Chondrocyte (in vitro differentiated cells): ENCODE measurements at places on chromosomes 5 and 9.

DNA sequence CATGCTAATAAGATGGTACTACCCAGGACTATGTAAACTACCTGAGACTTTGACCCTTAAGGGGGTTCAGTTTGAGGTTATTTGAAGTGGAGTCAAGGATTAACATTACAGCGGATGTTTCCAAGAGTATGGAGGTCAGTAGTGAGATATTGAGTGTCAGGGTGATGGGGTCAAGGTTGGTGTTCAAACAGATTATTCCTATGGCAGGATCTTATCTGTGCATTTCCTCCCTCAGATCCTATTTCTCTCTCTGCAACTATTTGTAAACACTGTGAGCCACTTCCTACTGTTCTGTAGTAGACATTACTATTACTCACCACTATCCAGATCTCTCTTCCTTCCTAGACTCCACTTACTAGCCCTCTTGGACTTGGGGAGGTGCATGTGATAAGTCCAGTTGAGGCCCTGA, 54.0 kb upstream of the STOM start:
- no peak overlapping the region for H3K27ac ChIP-seq
- peaks cover 19% of the 10 kb centered on the region for H3K27me3 ChIP-seq
- H3K36me3 ChIP-seq: peaks cover 8% of the 10 kb centered on the region

DNA sequence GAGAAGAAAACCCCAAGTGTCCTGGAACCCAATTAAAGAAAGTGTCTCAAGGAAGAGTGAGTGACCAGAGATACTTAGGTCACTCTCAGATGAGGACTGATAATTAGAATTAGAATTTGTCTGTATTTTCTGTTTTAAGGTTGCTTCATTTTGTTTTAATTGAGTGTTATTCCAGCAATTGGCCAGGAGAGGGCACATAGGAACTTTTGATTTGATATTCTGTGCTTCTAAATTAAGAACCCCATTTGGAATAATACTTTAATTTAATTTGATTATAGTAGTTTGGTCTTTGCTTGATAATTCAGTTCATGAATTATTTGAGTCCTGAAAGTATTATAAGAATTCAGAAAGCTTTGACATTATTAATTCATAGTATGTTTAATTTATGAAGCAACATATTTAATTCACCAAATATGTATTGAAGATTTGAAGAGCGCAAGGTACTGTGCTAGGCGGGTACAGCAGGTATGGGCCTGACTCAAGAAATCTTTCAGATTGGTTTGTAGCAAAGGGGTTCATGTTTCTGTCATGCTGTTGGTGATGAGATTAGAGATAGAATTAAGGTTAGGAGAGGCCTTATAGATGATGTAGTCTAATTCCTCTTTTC, 4.9 kb downstream of the MRPL22 start:
- peaks cover 16% of the 10 kb centered on the region for H3K4me1 ChIP-seq
- no peak overlapping the region for H3K4me3 ChIP-seq
- H3K27me3 ChIP-seq: no peaks in the 10 kb centered on the region
- H3K27ac ChIP-seq: no peak overlapping the region

DNA sequence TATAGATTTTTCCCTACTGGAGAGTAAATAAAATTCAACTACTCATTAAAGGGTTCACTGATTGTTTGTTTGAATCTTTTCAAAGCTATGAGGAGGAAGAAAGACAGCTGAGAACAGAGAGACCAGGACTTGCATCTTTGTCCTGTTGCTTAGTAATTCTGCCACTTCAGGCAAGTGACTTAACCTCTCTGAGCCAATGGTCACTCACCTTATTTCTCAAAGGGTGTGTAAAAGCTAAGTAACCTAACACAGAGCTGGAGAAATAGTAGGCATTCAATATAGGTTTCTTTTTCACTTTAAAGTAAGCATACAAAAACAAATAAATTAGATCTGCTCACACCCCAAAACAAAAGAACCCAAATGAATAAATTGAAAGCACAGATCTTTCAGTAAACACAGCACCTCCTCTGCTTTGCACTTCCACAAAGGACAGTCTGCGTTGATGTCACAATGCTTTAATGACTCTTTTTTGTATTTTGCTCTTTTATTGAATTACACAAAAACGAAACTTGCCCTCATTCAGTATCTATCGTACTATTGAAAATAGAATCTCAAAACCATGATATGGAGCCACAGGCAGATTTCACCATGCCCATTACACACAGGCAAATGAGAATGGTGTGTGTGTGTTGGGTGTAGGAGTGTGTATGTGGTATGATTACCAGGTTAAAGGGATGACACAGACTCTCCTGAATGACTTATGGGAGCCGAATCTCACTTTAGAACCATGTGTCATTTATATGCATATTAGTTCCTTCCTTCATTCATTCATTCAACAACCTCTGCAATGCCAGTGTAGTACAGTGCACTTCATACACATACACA, 166.0 kb downstream of the EBF1 start:
- H3K4me1 ChIP-seq: peaks cover 19% of the 10 kb centered on the region
- H3K36me3 ChIP-seq: peaks cover 17% of the 10 kb centered on the region
- no peak overlapping the region for H3K27ac ChIP-seq
- H3K4me3 ChIP-seq: no peak overlapping the region

DNA sequence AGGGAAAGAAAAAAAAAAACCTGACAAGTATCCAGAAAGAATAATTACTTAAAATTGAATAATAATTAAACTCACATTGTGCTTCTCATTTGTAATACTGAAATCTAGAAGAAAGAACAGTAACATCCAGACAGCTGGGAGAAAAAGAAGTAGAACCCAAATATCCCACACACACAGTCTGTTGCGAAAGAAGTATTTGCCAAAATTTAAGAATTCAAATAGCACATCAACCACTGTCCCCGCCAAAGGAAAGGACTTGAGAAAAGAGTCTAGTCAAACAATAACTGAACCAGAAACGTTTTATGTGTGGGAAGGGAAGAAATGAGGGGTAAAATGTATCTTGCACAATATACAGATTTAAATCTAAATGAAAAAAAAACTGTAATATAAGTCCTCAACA, 202.8 kb downstream of the MLLT3 start:
- H3K4me1 ChIP-seq: no peaks in the 10 kb centered on the region
- DNase-seq: no peak
- H3K27ac ChIP-seq: no peak overlapping the region
- no peak overlapping the region for H3K4me3 ChIP-seq
- peaks cover 7% of the 10 kb centered on the region for H3K27me3 ChIP-seq
- H3K36me3 ChIP-seq: no peaks in the 10 kb centered on the region

DNA sequence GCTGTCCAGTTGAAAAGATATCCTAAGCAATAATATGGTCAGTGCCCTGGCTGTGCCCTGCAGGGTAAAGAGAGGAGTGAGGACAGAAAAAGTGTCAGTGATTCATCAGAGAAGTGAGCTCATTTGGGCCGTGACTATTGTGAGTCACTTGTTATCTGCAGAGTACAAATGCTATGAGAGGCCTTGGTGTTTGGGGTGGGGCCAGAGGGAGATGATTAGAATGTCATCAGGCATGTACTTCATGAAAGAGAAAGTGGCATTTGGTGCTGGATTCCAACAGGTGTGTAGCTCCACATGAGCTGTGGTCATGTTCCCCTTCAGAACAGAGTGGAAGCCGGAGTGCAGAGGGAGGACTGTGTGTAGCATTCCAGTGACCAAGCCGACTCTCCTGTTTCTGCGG, 174.1 kb downstream of the KDM4C start:
- H3K27ac ChIP-seq: peak overlapping the region; percentile 67
- H3K27me3 ChIP-seq: no peaks in the 10 kb centered on the region
- H3K4me1 ChIP-seq: peaks cover 27% of the 10 kb centered on the region
- H3K36me3 ChIP-seq: peaks cover 1% of the 10 kb centered on the region
- H3K4me3 ChIP-seq: no peak overlapping the region

- peaks cover 35% of the 10 kb centered on the region for H3K4me1 ChIP-seq
- H3K27me3 ChIP-seq: no peaks in the 10 kb centered on the region
- no peak overlapping the region for H3K27ac ChIP-seq
- H3K36me3 ChIP-seq: no peaks in the 10 kb centered on the region
- no peak for DNase-seq
Observed at GRCh38 chr5:157708866-157709265, 22.4 kb upstream of the THG1L start.
